ENCODE measurements at places on chromosomes 7 and 10.

GRCh38 chr7:151017370-151017952 is 6.8 kb downstream of the ATG9B start:
- no peak for DNase-seq

DNA sequence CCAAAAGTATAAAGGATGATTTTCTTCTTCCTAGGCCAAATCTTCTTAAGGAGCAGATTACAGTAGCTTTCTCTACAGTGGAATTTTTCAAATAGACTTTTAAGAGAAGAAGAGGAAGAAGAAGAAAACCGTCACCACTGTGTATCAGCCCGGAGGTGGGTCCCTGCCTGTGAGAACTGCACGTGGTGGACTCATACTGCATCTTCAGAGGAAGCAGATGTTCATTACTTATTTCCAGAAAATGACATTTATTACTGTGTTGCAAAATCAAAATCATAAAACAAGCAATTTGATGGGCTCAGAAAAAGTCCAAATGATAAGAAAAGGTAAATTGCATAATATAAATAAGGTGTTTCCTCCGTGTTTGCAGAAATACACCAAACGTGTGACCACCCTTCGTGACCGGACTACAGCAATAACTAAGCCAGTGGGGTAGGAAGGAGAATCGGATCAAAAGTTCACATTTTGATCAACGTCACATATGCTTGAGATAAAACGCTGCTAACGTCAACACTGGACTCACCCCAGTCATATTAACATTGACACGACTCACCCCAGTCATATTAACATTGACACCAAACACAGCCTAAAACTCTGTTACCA is 179.2 kb downstream of the PTPRN2 start:
- DNase-seq: no peak

GRCh38 chr10:128850647-128851046 is 616.4 kb upstream of the MGMT start:
- no peak for DNase-seq

GRCh38 chr10:51743146-51743545 is 43.8 kb upstream of the CSTF2T start:
- DNase-seq: no peak

DNA sequence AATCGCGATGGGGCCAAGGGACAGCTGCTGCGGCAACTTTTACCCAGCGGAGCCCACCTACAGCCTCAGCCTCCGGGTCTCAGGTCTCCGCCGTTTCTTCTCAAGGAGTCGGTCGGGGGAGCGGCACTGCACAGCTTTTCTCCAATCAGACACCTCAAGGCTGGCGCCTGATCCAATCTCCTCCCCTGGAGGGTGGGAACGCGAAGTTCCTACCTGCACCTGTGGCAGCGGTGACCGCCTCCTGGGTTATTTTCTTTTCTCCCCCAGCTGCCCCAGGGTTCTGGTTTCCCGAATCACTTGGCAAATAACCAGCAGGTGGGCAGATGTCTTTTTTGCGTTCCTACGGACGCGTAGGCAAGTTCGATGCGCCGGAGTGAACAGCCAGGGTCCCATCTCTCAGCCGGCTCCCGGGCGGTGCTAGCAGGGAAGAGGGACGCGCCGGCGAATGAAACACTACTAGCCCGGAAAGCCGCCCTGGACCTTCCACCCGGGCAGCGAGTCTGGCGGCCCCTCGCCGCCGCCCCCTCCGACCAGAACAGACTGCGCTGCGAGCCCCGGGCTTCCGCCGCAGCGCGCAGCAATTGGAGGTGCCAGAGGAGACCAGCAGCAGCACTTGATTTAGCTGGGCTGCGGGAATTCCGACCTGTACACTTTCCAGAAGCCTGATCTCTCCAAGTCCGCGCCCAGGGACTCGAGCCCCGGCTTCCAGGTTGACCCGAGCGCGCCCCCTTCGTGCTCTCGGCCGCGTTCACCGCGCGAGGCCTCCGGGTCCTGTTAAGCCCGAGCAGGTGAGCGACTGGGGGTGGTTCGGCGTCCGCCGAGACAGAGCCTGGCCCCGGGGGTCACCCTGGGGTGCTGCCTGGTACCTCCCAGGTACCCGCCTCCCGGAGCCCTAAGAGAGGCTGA is at the start of gene PRR15:
Gene PRR15 (plus strand): TSS at position 246 of the 906 bp plus-strand sequence. CDS start 2,495 bp downstream, outside the sequence.
- DNase-seq: no peak

- DNase-seq: no peak
Observed at GRCh38 chr10:26213157-26213800, 3.3 kb upstream of the GAD2 start.

GRCh38 chr10:8378198-8378983 is 323.9 kb downstream of the GATA3 start:
- DNase-seq: no peak

DNA sequence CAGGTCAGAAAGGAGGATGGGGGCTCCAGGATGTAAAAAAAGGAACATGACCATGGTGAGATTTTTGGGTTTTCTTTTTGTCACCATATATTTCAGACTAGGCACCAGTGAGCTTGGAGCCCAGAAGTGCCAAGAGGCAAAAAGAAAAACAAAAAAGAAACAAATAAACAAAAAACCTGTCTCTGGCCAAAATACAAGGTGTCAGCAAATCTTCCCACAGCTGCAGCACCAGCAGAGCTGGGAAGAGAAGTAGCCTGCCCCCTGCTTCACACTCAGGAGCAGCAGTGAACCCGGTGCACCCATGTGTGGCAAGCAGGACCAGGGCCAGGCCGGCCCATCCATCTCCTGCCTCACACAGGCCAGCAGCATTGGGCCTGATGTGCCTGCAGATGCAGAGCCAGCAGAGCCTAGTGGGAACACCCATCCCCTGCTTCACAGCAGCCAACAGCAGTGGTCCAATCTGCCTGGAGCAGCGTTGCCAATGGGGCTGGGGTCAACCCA is 34.7 kb upstream of the C10orf71 start:
- no peak for DNase-seq

DNA sequence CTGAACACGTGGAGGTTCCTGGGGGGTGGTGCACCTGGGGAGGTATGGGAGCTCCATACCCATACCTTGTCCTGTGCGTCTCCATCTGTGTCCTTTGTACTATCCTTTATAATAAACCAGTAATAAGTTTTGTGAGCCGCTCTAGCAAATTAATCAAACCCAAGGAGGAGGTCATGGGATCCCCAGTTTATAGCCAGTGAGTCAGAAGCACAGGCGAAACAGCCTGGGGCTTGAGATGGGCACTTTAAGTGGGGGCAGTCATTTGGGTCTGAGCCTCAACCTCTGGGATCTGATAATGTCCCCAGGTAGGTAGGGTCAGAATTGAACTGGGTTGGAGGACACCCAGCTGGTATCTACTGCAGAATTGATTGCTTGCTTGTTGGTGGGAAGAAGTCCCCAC is 16.9 kb downstream of the SNX10 start:
- no peak for DNase-seq

GRCh38 chr10:36882781-36883180 is 242.6 kb upstream of the ANKRD30A start:
- DNase-seq: no peak

- no peak for DNase-seq
Observed at GRCh38 chr7:85593355-85593754, 406.5 kb upstream of the SEMA3D start.

DNA sequence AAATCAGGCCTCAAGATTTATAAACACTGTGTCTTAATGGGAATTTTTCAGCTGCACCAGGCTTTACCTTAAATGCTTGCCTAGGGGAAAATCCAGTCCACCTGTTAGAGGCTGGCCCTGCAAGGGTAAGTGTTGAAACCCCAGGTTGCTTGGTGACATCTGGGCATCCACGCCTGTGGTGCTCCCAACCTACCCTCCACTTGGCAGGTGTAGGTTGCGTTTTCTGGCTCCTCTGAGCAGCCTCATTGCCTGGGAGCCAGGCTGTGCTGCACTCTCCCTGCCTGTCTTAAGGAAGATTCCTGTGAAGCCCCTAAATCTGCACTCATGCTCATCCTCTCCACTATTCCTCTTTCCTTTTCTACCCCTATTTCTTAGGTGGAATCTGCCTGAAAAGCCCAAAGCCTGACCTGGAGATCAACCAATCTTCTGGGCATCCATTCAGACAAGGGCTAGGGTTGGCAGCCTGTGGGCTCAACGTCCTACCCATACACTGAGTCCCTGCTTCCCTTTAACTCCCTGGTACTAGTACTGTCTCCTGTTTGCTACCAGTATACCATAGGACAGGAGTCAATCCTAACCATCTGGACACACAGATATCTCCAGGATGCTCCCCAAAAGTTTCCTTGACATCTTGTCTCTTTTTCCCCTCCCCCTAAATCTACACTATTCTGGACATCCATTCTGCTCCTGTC is 150.4 kb downstream of the PDE1C start:
- no peak for DNase-seq

GRCh38 chr7:98133181-98133580 is 26.5 kb downstream of the LMTK2 start:
- DNase-seq: no peak

DNA sequence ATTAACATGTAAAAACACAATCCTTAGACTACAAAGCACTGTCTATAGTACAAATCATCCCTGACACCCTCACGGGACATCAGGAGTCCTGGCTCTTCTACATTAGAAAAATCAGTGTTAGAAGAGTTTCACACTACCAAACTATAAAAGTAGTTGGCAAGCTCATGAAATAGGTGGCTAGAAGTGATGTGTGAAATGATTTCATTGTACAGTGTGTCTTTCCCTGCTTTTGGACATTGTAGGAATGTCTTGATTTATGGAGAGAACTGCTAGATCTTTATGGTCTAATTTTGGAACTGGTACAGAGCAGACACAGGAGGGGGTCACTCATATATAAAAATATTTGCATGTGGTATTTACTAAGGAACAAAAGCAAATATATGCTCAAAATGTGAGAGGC is 33.2 kb downstream of the SEMA3A start:
- no peak for DNase-seq

DNA sequence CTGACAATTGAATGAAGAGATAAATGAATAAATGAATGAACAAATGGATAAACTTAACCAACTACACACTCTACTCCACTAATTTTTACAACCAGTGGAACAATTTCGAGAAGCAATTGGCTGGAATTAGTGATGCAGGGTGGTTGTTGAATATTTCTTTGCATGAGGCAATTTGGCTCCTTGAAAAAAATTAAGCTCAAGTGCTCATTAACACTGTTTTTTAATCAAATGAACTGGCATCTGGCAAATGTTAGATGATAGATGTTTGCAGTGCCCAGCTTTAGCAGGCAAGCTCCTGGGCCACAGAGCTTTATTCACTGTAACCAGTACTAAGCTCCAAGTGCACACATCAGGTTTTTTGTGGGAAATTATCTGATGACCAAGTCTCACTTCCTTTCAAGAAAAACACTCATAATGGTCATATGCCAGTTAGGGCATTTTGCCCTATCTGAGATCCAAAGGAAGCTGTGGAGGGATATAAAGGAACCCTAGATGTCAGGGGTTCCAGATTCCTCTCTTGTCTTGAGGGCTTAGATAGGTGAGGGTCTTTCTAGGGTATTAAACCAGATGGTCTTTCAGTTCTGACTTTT is 16.4 kb upstream of the ADD3 start:
- DNase-seq: no peak

GRCh38 chr7:85328456-85328998 is 141.7 kb upstream of the SEMA3D start:
- DNase-seq: no peak

- no peak for DNase-seq
Observed at GRCh38 chr7:103389263-103389662, 41.8 kb downstream of the PSMC2 start.

DNA sequence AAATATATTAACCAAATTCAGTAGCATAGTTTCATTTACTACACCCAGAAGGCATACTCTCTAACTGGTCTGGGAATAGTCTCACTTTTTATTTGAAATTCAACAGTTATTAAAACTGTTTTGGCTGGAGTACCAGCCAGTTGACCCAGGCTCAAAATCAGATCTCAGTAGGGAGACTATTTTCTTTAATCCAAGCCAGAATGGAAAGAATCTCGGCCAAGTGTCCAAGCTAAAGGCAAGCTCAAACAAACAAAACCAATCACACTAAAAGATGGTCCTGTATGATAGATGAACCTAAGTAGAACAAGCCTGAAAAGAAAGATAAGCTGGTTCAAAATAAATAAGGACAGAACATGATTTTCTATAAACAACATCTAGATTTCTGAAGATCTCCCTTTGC is 259.6 kb upstream of the POM121L12 start:
- no peak for DNase-seq

DNA sequence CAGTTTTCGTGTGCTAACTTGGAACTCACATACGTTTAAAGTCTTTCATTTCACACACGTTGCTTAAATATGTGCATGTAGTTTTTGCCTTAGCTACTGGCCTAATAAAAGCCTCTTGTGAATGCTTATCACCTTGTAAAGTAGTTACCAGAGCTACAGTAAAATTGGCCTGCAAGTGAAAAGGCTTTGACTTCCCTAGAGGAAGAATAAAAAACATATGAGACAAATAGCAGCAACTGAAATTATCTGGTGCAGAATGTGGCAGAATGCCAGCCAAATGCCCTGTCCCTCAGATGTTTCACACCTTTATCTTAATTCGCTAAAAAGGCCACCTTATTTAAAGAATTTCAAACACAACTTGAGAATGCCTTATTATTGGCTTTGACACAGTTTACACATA is 28.1 kb upstream of the RPA3 start:
- DNase-seq: no peak

DNA sequence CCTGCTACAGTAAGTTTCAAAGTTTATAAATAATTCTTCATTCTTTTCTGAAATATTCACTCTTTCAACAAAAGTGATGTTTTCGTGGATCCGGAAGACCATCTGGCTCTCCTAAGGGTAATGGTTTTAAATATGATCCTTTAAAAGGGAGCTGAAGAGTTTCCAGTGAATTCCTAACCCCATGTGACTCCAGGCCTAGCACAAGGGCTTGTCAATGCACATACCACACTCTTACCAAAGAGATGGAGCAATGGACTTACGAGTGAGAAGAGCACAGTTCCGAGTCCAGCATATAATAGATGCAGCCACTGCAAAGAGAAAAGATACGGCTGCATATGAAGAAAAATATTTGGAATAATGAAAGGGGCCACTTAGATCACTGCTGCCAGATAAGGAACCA is 32.1 kb upstream of the GATAD1 start:
- DNase-seq: no peak

DNA sequence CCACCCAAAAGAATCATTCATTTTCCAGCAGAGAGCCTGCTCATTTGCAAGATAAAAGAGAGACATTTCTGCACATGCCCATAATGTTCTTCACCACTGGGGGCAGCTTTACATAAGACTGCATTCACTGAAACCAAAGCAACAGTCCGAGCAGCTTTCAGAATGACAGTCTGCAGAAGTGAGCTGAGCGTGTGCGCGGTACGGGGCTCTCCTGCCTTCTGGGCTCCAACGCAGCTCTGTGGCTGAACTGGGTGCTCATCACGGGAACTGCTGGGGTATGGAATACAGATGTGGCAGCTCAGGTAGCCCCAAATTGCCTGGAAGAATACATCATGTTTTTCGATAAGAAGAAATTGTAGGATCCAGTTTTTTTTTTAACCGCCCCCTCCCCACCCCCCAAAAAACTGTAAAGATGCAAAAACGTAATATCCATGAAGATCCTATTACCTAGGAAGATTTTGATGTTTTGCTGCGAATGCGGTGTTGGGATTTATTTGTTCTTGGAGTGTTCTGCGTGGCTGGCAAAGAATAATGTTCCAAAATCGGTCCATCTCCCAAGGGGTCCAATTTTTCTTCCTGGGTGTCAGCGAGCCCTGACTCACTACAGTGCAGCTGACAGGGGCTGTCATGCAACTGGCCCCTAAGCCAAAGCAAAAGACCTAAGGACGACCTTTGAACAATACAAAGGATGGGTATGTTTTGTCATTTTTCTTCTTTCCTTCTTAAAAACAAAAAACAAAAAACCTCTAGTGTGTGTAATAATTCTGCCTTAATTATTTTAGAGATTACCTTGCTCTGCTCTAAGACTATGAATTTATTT is at the start of gene LRRTM3:
Gene LRRTM3 (plus strand): TSS at position 141 of the 820 bp plus-strand sequence.
- peak; percentile 76 for DNase-seq

GRCh38 chr10:114332301-114333192 is 71.8 kb downstream of the AFAP1L2 start:
- no peak for DNase-seq

Data from neuronal stem cell (in vitro differentiated cells).